Cardiac fibroblast (primary cell): ENCODE measurements at places on chromosomes 1 and 21.
A peak's percentile ranks its signal among the peaks of the same experiment; 100 is the strongest.

GRCh38 chr1:8396083-8396785 lies 78.3 kb downstream of the SLC45A1 start:
- DNase-seq = peak; percentile 78

DNA sequence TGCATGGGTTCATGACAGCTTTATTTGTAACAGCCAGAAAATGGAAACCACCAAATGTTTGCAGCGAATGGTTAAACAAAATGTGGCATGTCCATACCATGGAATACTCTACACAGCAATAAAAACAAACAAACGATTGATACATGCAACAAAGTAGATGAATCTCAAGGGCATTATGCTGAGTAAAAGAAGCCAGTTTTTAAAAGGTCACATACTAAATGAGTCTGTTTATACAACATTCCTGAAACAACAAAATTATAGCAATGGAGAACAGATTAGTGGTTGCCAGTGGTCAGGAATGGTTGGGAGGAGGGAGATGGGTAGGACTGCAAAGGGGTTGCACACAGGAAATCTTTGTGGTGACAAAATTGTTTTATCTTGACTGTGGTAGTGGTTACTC lies 202.4 kb upstream of the UBE2U start:
- DNase-seq = peak; percentile 30

GRCh38 chr1:47924270-47925048 lies 72.7 kb downstream of the TRABD2B start:
- DNase-seq = no peak

GRCh38 chr1:16172218-16172830 lies 16.5 kb upstream of the EPHA2 start:
- DNase-seq = no peak

DNA sequence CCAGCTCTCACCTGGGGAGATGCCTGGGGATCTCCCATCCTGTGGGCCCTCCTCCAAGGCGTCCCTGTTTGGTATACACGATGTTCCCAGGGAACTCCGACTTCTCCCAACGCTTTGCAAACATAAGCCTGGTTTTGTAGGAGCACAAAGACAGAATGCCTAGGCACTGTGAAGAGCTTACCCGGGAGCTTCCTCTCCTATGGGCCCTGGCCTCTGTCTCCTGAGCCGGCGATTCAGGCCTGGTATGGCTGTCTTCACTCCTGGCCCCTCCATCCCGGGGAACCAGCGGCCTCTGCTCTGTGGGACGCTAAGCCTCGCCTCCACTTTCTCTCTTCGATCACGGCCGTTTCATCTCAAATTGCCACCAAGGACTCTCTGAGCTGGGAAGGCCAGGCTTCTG lies 59.6 kb upstream of the ACTRT2 start:
- DNase-seq = no peak

DNA sequence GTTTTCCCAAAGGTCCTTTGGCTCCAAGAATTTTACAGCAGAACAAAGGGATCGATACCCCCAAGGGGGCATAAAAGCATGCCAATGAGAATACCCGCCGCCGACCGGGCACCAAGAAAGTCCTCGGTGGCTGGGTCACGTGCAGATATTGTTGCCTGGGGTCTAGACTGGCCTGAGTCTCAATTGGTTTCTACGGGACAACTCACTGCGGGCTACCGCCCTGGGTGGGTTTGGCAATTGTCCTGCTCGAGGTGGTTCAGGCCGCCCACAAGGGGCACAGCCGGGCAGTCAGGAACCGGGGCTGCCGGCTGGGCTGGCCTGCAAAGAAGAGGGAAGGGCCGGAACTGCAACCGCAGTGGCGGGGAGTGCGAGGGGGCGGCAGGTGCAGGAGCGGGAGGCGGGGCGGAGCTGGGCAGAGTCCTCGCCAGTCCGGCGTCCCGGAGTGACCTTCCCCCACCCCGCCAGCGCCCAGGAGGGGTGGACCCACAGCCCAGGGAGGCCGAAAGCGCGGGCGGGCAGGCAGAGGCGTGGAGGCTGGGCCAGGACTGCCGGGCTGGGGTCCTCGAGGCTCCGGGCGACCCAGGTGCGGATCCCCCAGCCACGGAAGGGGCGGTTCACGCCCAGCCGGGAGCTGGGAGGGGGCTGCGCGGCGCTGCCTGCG lies 926 bp upstream of the ATP1B1 start:
- no peak for DNase-seq

GRCh38 chr1:27572679-27573426 lies 31.1 kb downstream of the AHDC1 start:
- no peak for DNase-seq

- DNase-seq = no peak
Measured at GRCh38 chr1:18422076-18422777, 58.5 kb upstream of the KLHDC7A start.

DNA sequence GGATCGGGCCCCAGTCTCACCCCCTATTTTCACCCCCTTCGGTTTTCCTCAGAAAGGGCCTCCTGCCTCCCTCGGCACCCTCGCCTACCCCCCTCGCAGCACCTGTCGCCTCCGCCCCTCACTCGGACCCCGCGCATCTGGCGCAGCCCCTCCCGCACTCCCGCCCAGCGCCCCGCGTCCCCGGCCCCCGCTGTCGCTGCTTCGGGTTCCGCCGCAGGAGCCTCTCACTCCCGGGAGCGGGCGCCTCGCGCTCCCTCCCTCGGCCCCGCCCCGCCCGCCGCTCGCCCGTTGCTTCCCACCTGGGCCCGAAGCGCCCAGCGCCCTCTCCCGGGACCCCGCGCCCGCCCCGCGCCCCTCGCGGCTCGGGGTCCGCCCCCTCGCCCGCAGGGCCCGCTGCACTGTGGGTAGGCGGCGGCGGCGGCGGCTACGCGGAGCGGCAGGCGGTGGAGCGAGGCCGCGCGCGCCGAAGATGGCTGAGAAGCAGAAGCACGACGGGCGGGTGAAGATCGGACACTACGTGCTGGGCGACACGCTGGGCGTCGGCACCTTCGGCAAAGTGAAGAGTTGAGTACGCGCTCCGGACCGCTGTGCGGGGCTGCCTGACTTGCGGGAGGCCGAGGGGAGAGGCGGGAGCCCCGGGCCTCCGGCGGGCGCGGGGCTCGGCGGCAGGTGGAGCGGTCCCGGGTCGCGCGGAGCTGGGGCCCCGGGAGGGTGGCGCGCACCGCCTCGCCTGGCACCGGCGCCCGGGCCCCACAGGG lies at the start of gene PRKAA2:
Gene PRKAA2, plus strand, starts transcription at position 396 of the 758 bp plus-strand sequence. Its CDS starts 74 bp downstream, at position 470.
- DNase-seq = peak; percentile 13

DNA sequence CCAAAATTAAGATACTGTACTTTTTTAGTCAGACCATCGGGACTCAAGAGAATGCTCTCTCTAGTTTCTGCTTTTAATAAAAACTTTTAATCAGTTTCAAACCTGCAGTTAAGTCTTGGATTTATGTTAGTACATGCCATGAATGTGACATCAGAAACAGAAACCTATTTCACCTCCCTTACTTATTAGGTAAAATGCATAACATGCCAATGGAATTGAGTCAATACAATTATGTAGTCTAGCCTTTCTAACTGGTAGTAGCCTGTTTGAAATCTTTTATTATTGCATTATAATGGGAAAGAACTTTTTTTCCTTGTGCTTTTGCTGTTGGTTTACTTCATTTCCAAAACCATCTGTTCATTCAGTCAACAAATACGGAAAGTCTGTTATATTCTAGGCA lies 4.8 kb downstream of the PHACTR4 start:
- peak; percentile 62 for DNase-seq
